ENCODE measurements at places on chromosomes 3 and 15.
A peak's percentile ranks its signal among the peaks of the same experiment; 100 is the strongest.

GRCh38 chr3:173932624-173933023 lies 535.1 kb downstream of the NLGN1 start:
- no peak for DNase-seq

DNA sequence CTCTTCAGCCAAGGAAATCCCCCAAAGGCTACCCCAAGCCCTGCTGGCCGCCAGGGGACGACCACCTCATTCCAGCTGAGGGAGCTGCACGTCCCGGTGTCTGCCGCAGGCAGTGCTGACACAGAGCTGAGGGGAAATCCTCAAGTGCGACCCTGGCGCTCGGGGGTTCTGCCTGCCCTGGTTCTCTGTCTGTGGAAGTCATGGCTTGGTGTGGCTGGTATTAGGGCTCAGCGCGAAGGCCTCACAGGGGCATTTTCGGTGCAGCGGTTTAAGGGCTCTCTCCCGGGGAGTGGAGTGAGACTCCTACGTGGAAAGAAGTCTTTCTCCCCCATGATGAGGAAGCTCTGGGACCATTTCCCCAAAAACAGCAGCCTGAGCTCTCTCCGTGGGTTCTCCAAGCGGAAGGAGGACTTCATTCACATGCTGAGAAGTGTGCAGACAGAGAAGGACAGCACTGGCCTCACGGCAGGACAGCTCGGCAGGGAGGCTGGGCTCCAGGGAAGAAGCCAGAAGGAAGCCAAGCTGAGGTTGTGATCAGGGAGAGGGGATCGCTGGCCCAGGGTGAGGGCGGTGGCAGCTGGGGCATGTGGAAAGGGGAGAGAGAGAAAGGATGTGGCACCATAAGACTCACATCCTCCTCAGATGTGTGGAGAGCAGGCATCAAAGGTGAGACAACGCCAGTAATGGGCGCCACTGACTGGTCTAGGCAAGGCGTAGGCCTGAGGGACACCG lies 48.6 kb downstream of the KLF15 start:
- no peak for DNase-seq

DNA sequence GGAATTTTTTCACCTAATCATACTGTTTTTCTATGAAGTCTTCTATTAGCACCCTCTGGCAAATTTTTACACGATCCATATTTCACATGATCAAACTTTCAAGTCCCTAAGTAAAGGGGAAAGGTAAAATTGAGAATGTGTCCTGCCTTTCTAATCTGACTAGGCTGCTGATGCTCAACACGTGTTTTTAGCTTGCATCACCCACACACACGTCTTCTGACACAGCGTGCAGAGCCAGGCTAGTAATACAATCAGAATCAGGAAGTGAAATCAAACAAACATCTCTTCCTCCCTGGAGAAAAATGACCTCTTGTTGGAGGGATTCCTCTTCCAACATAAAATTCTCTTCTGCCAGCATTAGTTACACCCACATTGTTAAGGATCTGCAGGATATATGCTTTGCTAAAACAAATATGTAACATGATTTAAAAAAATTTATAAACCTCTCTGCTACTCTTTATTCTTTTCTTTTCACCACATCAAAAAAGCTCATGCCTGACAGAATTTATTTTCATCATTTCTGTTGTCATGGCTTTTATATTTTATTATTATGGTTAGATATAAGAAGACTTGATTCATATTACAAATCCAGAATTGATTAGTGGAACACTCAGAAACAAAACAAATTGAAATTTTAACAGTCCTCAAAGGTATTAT lies 122.4 kb downstream of the RAP2B start:
- DNase-seq, result no peak

DNA sequence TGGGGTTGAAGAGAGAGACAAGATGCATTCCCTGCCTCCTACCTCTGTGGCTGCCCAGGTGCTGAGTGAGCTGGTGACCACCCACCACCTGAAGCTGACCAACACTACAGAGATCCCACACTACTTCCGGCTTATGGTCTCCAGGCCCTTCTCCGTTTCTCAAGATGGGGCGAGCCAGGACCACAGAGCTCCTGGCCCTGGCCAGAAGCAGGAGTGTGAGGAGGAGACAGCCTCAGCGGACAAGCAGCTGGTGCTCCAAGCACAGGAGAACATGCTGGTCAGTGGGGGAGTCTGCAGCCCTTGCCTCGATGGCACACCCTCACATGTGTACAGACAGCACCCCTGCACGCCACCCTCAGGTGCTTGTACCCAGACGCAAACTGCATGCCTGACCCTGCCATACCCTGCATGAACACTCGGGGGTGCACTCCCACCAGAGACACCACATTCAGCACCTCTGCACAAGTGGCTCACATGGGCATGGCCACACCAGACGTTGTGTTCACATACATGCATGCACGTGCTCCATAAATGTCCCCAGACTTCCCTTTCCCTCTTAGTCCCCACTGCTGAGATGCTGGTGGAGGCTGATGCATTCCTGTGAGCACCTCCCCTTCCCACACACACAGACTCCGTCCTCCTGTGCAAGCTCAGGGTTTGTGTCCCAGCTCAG lies 19.0 kb downstream of the ACAA1 start:
- peak; percentile 37 for DNase-seq

DNA sequence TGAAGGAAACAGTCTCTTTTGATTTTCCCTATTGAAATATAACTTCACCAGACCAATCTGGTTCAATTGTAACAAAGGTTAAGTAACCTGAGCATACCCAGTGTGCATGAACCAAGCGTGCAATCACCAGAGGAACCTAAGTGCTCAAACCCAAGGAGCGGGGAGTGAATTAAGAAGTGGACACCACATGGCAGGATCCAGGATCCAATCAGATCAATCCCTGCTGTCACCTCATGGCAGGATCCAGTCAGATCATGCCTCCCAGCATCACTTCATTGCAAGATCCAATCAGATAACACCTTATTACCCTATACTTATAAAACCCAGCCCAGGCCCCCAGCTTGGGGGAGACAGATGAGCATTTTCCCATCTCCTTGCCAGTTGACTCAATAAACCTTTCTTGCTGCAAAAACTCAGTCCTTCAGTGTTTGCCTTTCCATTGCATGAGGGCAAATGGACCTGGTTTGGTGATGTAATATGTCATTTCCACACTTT lies 38.9 kb upstream of the RNU6-1 start:
- DNase-seq, result no peak

All from nephron progenitor cell (in vitro differentiated cells).